Sigmoid colon (tissue), 7 donors: ENCODE measurements at places on chromosomes 2 and 18.

DNA sequence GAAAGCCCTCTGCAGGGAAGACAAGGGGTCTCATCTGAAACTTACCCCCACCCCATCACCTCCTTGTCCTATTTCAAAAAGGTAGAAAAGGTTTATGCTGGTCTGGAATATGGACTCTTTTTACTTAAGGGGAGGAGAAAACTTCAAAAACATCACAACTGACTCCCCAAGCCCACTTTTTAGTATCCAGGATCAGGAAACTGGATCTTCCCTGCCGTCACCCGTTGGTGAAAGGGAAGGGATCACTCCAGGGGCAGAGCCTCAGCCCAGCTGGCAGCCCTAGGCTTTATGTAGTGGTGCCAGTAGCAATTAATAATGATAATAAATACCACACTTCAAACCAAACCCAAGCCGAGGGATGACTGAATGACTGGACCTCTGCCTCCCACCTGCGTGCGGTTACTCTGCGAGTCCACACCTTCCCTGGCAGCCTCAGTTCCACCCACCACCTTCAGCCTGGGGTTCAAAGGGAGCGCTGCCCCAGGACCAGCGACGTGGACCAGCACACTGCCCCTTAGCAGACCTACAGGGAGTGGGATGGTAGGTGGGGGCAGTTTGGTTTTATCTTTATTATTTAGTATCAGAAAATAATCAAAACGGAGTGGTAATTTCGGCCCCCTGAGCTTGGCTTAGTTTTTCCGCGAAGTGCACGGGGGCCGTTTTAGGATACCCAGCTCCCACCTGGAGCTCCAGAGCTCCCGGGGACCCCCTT lies 4.9 kb upstream of the GATA6 start:
- DNase-seq = no peak

GRCh38 chr2:20291846-20292408 lies 58.7 kb downstream of the PUM2 start:
- no peak for DNase-seq

GRCh38 chr2:219331560-219332213 lies 857 bp downstream of the RESP18 start:
- DNase-seq = no peak

DNA sequence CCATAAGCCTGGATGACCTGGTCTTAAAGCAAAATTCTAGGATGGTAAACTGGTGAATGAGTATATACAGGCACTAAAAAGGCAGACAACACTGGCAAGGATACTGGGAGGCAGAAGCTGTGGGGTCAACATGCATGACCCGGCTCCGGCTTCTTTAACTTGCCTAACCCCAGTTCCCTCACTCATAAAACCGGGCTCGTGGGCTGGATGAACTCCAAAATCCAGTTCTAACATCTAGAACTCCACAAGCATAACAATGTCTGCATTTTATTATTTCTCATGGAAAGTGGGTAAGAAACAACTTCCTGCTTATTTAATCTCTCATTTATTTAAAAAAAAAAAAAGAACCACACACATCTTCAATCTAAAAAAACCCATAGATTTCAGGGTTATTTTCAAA lies 57.3 kb downstream of the FARSB start:
- DNase-seq = no peak
